ENCODE measurements at places on chromosomes 4 and X. TPM values are rescaled to one million over a fixed set of nuclear protein-coding genes. Genes with fewer than 3 reads are reported as not detected.

The ADGRA3 gene
- 2.2 TPM for total RNA-seq

The SERTM2 gene
- total RNA-seq = under 0.01 TPM

The CENPVL2 gene
- total RNA-seq = not detected

The CTAG1A gene
- not detected for total RNA-seq

The MAGEE1 gene
- total RNA-seq = 6.4 TPM

The VBP1 gene
- 12.6 TPM for total RNA-seq

The POF1B gene
- total RNA-seq = 0.21 TPM

The EGFL6 gene
- not detected for total RNA-seq

The GNPDA2 gene
- total RNA-seq = 12.6 TPM

The TMEM271 gene
- total RNA-seq = not detected

The OCIAD1 gene
- total RNA-seq = 96.6 TPM

The PDZD4 gene
- 15.6 TPM for total RNA-seq

The TCEAL6 gene
- not detected for total RNA-seq

The VEGFC gene
- 0.42 TPM for total RNA-seq

The XAGE2 gene
- not detected for total RNA-seq

The TKTL2 gene
- 0.42 TPM for total RNA-seq

The TLR3 gene
- total RNA-seq = 0.63 TPM

The CNGA1 gene
- total RNA-seq = not detected

The DUSP21 gene
- not detected for total RNA-seq

The FOXR2 gene
- not detected for total RNA-seq

The GAGE10 gene
- not detected for total RNA-seq

The GUCY1A1 gene
- total RNA-seq = 6.4 TPM

The MAP3K15 gene
- 0.10 TPM for total RNA-seq

The CTAG1B gene
- total RNA-seq = not detected

The ELMOD2 gene
- total RNA-seq = 11.2 TPM

The CFP gene
- total RNA-seq = 139 TPM

The GPM6B gene
- total RNA-seq = 0.21 TPM

The JAKMIP1 gene
- total RNA-seq = 1.4 TPM

The NR0B1 gene
- not detected for total RNA-seq

The CXCL5 gene
- 9.6 TPM for total RNA-seq

The CNKSR2 gene
- total RNA-seq = 15.8 TPM

The NDST4 gene
- total RNA-seq = not detected

The XK gene
- total RNA-seq = 3.6 TPM

The EXOC1L gene
- total RNA-seq = not detected

The SOWAHD gene
- total RNA-seq = 0.42 TPM

The SYTL4 gene
- 2.2 TPM for total RNA-seq

The UGT2A3 gene
- not detected for total RNA-seq

The HS3ST1 gene
- total RNA-seq = 0.10 TPM

The STPG2 gene
- 0.73 TPM for total RNA-seq

The GPRASP1 gene
- total RNA-seq = 23.3 TPM
